ENCODE measurements at places on chromosomes 3 and 15. TPM values are rescaled to one million over a fixed set of nuclear protein-coding genes. Genes with fewer than 3 reads are reported as not detected.

GRCh38 chr3:47996440-47996839, 19.8 kb downstream of the MAP4 start:
- DNase-seq: no peak

GRCh38 chr3:169430707-169431404, 232.7 kb downstream of the MECOM start:
- DNase-seq: peak; percentile 92

DNA sequence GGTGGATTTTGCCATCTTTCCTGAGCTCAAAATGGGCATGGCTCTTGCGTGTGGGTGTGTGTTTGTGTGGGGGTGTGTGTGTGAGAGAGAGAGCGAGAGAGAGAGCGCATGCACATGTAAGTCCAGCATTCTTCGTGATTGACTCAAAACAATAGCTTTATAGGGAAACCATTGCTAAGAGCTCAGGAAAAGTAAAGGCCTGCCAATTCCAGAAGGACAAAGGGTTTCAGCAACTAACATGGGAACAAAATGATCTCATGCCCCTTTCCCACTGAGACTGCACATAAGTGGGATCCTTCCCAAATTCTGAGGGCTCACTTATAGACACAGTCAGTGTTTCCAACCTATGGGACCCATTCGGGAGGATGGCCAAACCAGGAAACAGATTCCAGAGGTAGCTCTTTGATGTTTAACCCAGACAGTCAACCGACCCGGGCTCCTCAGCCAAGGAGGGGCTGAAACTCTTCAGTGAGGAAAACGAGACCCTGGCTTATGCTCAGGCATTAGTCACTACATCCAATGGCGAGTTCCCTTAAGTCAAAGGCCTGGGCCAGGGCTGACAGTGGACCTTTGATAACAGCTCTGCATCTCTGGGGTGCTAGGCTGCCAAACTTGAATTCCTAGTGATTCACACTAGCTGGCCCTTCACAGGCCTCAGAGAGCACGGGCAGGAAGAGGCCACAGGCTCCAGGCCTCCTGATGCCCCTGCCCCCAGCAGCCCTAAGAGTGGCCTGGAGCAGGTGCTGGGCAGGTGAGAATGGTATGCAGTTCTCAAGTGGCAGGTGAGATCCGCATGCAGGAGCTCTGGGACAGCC, 305.0 kb upstream of the C2CD4B start:
- DNase-seq: no peak

DNA sequence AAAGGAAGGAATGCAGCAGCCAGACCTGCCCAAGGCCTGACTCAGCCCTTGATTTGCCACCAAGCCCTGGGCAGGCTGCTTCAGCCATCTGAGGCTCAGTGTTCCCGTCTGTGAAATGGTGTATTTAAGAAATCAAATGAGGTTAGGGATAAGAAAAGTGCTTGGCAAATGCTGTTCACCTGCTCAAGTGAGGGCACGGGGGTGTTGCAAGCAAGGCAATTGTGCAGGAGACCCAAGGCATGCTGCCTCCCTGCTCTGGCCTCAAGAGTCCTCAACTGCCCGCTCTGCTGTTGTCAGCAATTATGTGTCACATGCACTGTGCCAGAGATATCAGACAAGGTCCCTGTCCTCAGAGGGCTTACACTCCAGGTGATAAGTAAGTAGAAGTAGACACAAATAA, 101.8 kb downstream of the TPRA1 start:
- DNase-seq: no peak

GRCh38 chr15:69474291-69474690, 21.7 kb downstream of the RPLP1 start:
- no peak for DNase-seq

Gene LMAN1L
- not detected for total RNA-seq

Gene ZMYND10
- 0.08 TPM for total RNA-seq
